Glutamatergic neuron (in vitro differentiated cells): ENCODE measurements at places on chromosomes 5 and 9. TPM values are rescaled to one million over a fixed set of nuclear protein-coding genes. Genes with fewer than 3 reads are reported as not detected.

GRCh38 chr5:161783297-161783696 lies 64.6 kb upstream of the GABRA1 start:
- no peaks in the 10 kb centered on the region for H3K4me1 ChIP-seq
- no peaks in the 10 kb centered on the region for H3K27me3 ChIP-seq
- no peaks in the 10 kb centered on the region for H3K36me3 ChIP-seq
- DNase-seq: no peak
- H3K27ac ChIP-seq: no peak overlapping the region
- H3K4me3 ChIP-seq: no peak overlapping the region

DNA sequence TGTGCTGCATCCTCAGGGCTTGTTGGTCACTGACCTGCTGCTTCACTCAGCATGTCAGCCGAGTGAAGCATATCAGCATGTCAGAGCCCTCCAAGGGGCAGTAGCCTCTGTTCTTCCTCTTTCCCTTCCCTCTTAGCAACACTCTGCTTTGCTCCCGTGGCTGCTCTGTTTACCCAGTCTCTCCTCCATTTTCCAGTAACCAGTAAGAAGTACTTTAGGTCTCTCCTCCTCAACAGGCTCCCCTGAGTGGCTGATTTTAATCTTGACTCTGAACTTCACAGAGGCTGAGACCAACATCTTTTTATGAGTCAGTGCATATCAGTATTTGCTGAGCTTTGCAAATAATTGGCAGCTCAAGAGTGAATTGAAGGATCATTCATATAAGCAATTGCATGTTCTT lies 18.6 kb upstream of the ADRB2 start:
- H3K36me3 ChIP-seq: no peaks in the 10 kb centered on the region
- H3K27ac ChIP-seq: no peak overlapping the region
- no peak overlapping the region for H3K4me3 ChIP-seq

ANKRD18B gene
- total RNA-seq: 5.0 TPM

CNTFR gene
- 170 TPM for total RNA-seq

GRCh38 chr5:39947657-39948056 lies 522.9 kb upstream of the DAB2 start:
- no peaks in the 10 kb centered on the region for H3K27me3 ChIP-seq
- no peaks in the 10 kb centered on the region for H3K36me3 ChIP-seq
- no peak overlapping the region for H3K27ac ChIP-seq
- H3K4me3 ChIP-seq: no peak overlapping the region
- DNase-seq: no peak
- H3K4me1 ChIP-seq: no peaks in the 10 kb centered on the region

DNA sequence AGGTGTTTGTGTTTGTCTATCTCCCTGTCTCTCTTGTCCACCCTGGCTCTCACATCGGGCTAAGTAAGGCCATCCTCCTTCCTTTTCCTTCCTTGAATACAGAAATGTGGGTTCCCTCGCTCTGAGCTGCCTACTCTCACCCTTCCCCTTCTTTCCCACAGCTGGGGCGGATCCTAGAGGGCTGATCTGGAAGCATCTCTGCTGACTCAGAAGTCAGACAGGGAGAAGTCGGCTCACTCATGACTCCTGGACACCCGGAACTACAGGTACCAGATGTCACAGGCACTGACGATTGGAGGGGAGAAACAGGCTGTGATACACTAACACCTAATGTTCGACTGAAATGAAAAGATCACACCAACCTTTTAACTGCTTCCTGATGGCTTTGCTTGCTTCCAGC lies 41.3 kb downstream of the PTPN3 start:
- no peak overlapping the region for H3K4me3 ChIP-seq
- no peaks in the 10 kb centered on the region for H3K36me3 ChIP-seq
- peaks cover 1% of the 10 kb centered on the region for H3K4me1 ChIP-seq
- H3K27ac ChIP-seq: no peak overlapping the region
- DNase-seq: no peak

DNA sequence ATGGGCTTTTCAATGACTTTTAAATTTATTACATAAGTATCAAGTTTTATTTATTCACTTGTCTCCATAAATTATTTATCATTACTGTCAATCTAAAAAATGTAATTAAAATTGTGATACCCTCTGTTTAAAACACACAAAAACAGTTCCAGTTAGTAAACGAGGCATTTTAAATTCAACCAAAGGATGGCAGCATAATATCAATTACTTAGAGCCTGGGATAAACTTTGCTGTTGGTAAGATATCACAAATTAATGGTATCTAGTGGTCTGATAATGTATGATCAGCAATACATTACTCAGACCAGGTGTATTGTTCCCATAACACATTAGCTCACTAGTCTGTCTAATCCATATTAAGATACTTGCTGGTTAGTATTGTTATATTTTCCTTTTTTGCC lies 9.6 kb upstream of the IFNE start:
- peaks cover 6% of the 10 kb centered on the region for H3K27me3 ChIP-seq
- no peaks in the 10 kb centered on the region for H3K4me1 ChIP-seq
- H3K36me3 ChIP-seq: no peaks in the 10 kb centered on the region
- H3K4me3 ChIP-seq: no peak overlapping the region
- DNase-seq: no peak

DNA sequence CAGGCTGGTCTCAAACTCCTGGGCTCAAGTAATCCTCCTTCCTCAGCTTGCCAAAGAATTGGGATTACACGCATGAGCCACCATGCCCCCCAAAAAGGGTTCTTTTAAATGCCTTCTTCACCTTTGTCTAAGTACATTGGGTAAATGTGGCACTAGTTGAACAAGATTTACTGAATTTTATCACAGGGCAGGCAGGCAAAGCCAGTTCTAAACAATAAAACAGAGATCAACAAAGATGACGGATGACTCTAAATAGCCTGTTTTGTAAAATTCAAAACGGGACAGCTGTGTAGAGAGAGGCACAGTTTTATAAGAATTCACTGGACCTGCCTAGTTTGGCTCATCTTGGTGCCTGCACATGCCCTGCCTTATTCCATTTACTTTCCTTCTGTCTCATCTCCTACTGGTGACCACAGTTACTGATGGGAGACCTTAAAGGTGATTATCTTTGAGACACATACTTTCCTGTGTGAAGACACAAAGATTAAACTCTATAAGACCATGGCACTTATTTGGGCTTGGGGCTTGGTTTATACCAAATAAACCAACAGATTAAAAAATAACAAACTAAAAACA lies 149.6 kb upstream of the DMRT1 start:
- H3K36me3 ChIP-seq: peaks cover 2% of the 10 kb centered on the region
- no peak overlapping the region for H3K4me3 ChIP-seq
- peaks cover 21% of the 10 kb centered on the region for H3K4me1 ChIP-seq
- no peak overlapping the region for H3K27ac ChIP-seq
- no peaks in the 10 kb centered on the region for H3K27me3 ChIP-seq

GRCh38 chr9:14068690-14069089 lies 245.3 kb downstream of the NFIB start:
- no peaks in the 10 kb centered on the region for H3K36me3 ChIP-seq
- no peaks in the 10 kb centered on the region for H3K4me1 ChIP-seq
- H3K27ac ChIP-seq: no peak overlapping the region
- no peak for DNase-seq
- H3K27me3 ChIP-seq: no peaks in the 10 kb centered on the region
- no peak overlapping the region for H3K4me3 ChIP-seq

GRCh38 chr5:58060996-58061395 lies 398.9 kb downstream of the PLK2 start:
- no peak for DNase-seq
- H3K4me1 ChIP-seq: no peaks in the 10 kb centered on the region

GRCh38 chr5:691817-692528 lies 1.2 kb downstream of the TPPP start:
- peaks cover 4% of the 10 kb centered on the region for H3K36me3 ChIP-seq
- peak overlapping the region; percentile 43 for H3K27ac ChIP-seq
- H3K27me3 ChIP-seq: peaks cover 2% of the 10 kb centered on the region
- peak overlapping the region; percentile 84 for H3K4me3 ChIP-seq

- H3K36me3 ChIP-seq: no peaks in the 10 kb centered on the region
- no peaks in the 10 kb centered on the region for H3K4me1 ChIP-seq
- H3K27ac ChIP-seq: no peak overlapping the region
- H3K27me3 ChIP-seq: peaks cover 5% of the 10 kb centered on the region
Measured at GRCh38 chr9:133166392-133166791, 2.7 kb upstream of the GBGT1 start.

IL13 gene
- not detected for total RNA-seq

RNF183 gene
- total RNA-seq: not detected

TTC23L gene
- total RNA-seq: 1.2 TPM

TMOD1 gene
- 0.64 TPM for total RNA-seq

DNA sequence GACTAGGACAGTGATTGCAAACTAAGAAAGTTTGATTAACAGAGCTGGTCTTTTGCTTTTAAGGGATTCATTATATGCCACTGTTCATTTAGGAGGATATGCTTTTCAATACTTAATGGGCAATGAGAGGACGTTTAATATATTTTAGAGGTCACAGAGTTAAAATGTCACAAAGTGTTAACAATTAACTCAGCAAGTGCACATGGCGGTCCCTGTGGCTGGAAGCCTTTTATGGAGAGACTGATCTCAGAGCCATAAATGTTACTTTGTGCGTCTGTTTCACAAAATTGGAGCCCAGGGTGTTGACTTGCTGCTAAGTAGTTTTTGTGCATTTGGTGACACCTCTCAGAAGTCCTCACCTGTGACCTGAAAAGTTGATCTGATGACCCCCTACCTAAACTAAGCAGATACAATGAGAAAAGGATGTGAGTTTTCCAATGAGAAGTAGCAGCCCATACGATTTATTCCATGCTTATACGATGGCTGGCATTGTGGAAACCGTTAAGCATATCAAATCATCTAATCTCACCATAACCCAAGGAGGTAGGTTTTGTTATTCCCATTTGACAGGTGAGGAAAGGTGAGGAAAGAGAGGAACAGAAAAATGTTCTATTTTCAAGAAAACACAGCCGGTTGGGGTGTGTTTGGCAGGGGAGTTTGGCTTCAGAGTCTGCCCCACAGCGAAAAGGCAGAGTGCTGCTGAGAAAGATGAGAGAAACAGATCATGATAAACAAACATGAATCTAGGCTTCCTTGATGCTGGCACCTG lies 64.4 kb downstream of the CMYA5 start:
- no peak for DNase-seq
- H3K36me3 ChIP-seq: no peaks in the 10 kb centered on the region
- no peak overlapping the region for H3K4me3 ChIP-seq
- H3K27me3 ChIP-seq: no peaks in the 10 kb centered on the region

- peaks cover 5% of the 10 kb centered on the region for H3K27me3 ChIP-seq
- peak overlapping the region; percentile 94 for H3K4me3 ChIP-seq
- H3K4me1 ChIP-seq: peaks cover 11% of the 10 kb centered on the region
- peak overlapping the region; percentile 84 for H3K27ac ChIP-seq
Measured at GRCh38 chr9:121201045-121201737, 478 bp downstream of the RAB14 start.

MVB12B gene
- 41.1 TPM for total RNA-seq

GABRG2 gene
- total RNA-seq: 4.5 TPM

DNA sequence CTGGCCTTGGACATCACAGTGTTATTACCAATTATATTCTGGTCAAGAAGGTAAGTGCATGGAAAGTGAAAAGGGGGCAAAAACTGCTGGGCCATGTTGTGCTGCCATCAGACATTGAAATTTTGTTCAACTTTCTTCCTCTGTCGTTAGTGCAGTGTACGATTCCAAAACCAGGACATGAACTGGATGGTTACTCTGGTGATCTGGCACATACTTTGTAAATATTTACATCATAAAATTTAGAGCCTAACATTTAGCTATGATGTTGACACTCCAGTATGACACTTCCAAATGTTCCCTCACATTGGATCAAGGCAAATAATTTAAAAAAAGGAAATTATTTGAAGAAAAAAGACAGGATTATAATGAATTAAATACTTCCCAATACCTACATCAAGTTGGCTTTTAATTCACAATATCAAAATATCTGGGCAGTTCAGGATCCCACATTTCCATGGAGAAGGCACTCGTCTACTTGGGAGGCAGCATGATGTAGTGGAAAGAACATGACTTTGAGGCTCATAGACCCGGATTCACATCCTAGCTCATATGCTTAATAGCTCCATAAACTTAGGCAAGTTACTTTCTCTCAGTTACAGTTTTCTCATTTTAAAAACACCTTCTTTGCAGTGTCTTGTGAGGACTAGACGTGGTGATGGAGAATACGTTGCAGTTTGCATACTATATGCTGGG lies 342.5 kb upstream of the MPDZ start:
- no peak overlapping the region for H3K4me3 ChIP-seq
- no peak overlapping the region for H3K27ac ChIP-seq
- peaks cover 2% of the 10 kb centered on the region for H3K27me3 ChIP-seq
- no peaks in the 10 kb centered on the region for H3K36me3 ChIP-seq
- no peaks in the 10 kb centered on the region for H3K4me1 ChIP-seq

- no peak for DNase-seq
- no peaks in the 10 kb centered on the region for H3K4me1 ChIP-seq
- H3K36me3 ChIP-seq: peaks cover 5% of the 10 kb centered on the region
- H3K4me3 ChIP-seq: no peak overlapping the region
- peaks cover 6% of the 10 kb centered on the region for H3K27me3 ChIP-seq
- no peak overlapping the region for H3K27ac ChIP-seq
Measured at GRCh38 chr5:68012429-68012828, 203.1 kb upstream of the PIK3R1 start.

DNA sequence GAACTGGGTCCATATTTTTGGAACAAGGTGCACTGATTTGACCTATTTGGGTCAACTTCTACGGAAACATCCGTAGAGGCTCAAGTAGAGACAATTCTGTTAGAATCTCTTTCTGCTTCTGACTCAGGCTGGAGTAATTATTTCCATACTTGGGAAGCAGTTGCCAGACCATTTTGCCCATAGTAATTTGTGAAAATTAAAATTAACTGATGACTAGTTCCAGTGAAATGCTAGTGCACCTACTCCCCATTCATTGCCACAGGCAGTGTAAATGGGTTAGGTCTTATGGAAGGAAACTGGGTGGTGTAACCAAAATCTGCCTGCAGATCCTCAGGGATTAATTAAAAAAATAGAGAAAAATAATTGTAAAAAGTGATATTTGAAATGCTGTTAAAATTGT lies 201.1 kb downstream of the TENT4A start:
- no peaks in the 10 kb centered on the region for H3K27me3 ChIP-seq
- no peak for DNase-seq
- no peaks in the 10 kb centered on the region for H3K4me1 ChIP-seq
- no peak overlapping the region for H3K4me3 ChIP-seq

PCDHA7 gene
- 22.9 TPM for total RNA-seq

FOXD1 gene
- 2.8 TPM for total RNA-seq

DNA sequence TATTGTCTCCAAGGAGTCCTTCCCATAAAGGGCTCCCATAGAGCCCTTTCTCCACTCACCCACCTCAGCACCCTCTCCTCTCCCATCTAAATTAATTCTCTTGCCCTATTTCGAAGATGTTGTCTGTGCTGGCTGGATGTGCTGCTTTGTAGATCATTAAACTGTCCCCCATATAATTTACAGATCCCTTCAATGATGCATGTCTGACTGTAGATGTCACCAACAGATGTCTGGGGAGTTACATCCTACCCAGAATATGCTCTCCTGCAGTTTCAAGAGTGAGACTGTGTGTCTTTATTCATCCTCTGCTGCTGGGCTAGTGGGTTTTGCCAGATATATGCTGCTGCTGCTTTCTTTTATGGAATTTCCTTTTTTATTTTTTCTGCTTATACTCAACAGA lies 351.2 kb downstream of the MLLT3 start:
- no peaks in the 10 kb centered on the region for H3K27me3 ChIP-seq
- no peak for DNase-seq
- H3K4me1 ChIP-seq: peaks cover 20% of the 10 kb centered on the region
- peaks cover 28% of the 10 kb centered on the region for H3K36me3 ChIP-seq

ORM2 gene
- not detected for total RNA-seq

SLC34A3 gene
- not detected for total RNA-seq

F2RL1 gene
- 0.42 TPM for total RNA-seq
